ENCODE measurements at places on chromosomes 7 and 10. TPM values are rescaled to one million over a fixed set of nuclear protein-coding genes. Genes with fewer than 3 reads are reported as not detected.

The LHFPL3 gene
- not detected for total RNA-seq

The SLC37A3 gene
- 8.0 TPM for total RNA-seq

The SLC39A12 gene
- total RNA-seq: 0.08 TPM

The ELOVL3 gene
- total RNA-seq: not detected

GRCh38 chr7:18177129-18177814, 149.6 kb upstream of the PRPS1L1 start:
- no peak for DNase-seq

GRCh38 chr7:81810476-81811155, 40.8 kb upstream of the HGF start:
- DNase-seq: no peak

DNA sequence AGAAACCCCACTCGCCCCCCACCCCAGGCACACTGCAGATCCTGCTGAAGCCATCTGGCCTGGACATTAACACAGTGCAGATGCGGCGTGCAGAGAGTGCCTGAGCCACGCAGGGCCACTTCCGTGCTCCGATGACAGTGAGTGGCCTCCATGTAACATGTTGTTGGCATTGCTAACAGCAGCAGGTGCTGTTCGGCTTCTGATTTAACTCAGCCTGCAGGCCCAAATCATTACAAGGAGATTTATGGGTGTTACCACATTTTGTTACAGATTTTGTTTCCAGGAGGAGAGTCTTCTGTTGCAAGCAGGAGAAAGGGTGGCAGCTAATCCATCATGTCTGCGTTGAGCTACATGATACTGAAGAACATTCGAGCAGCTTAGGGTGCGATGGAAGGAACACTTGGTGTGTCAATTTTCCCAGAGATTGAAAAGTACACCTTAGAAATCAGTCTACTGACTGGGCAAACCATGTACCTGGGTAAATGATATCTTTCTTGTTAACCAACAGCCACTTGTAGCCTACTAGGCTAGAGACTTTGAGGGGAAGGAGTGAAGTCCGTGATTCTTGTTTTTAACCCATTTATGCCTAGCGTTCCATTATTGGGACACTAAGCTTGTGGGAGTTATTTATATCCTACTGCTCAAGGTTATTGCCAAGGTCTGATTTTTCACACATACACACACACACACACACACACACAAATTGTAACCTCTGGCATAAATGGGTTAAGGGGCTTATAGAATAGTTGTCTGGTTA, 90.0 kb downstream of the JCAD start:
- DNase-seq: no peak
